ENCODE measurements at places on chromosomes 4 and X. TPM values are rescaled to one million over a fixed set of nuclear protein-coding genes. Genes with fewer than 3 reads are reported as not detected.

The CSAG1 gene
- total RNA-seq, result not detected

The FAT4 gene
- 6.5 TPM for total RNA-seq

The NAA11 gene
- total RNA-seq, result 0.05 TPM

The SEL1L3 gene
- 2.7 TPM for total RNA-seq

The P2RY4 gene
- not detected for total RNA-seq

The TRAM1L1 gene
- total RNA-seq, result 6.5 TPM

The NDP gene
- 13.3 TPM for total RNA-seq

The GAGE2A gene
- not detected for total RNA-seq

The ZCCHC18 gene
- 11.8 TPM for total RNA-seq

The SMARCA1 gene
- total RNA-seq, result 45.3 TPM

The MAPK10 gene
- total RNA-seq, result 69.7 TPM

The TIGD2 gene
- total RNA-seq, result 12.8 TPM

The TMEM192 gene
- total RNA-seq, result 5.8 TPM

The MSMO1 gene
- 140 TPM for total RNA-seq

The MAGEA11 gene
- total RNA-seq, result 0.19 TPM

All from motor neuron (in vitro differentiated cells).